Epithelial cell of alveolus of lung (primary cell): ENCODE measurements at places on chromosomes 13 and 19. TPM values are rescaled to one million over a fixed set of nuclear protein-coding genes. Genes with fewer than 3 reads are reported as not detected.

Gene RFX1
- 5.2 and 6.9 TPM in 2 replicates for total RNA-seq

Gene URAD
- not detected in 2 replicates for total RNA-seq

Gene MEF2B
- 0.48 TPM in 1 of 2 replicates, not detected in the other for total RNA-seq

Gene PBX4
- 0.13 and 6.0 TPM in 2 replicates for total RNA-seq
